ENCODE measurements at places on chromosomes 1 and 21.

GRCh38 chr1:224107282-224107625, 6.7 kb upstream of the FBXO28 start:
- DNase-seq: no peak

- no peak for DNase-seq
These were observed 60.0 kb upstream of the NTPCR start for GRCh38 chr1:232890340-232890943.

GRCh38 chr1:67582625-67583461, 102.2 kb upstream of the GADD45A start:
- no peak for DNase-seq

DNA sequence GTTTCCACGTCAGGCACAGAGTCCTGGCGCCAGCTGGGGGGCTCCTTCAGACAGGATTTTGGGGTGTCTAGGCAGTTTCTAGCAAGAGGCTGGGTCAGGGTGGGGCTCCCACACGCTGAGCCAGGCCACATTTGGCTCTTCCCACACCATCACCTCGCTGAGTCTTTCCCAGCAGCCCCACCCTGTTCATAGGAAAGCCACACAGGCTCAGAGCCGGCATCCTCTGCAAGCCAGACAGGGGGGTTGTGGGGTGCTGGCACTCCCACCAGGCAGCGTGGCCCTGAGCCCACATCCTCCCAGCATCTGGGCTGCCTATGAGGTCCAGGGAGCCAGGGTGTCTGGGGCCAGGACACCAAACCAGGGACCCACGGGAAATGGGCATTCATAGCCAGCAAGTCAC, 2.8 kb upstream of the GPR153 start:
- DNase-seq: no peak

DNA sequence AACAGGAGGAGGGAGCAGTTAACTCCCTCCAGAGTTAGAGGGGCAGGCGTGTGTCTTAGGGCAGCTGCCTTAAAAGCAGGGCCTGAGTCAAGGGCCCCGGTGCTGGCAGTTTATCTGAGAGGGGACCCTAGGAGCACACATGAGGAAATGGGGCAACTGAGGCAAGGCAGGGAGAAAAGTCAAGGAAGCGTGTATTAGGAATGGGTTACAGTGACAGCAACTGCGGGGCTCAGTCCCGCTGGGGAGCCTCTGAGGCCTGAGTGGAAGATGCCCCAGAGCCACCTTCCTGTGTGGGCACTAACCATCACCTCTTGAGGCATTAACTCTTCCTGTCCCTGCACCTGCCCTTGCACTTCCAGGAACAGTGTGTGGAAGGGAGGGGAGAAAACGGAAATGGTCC, 276.3 kb downstream of the MATN1 start:
- DNase-seq: no peak

DNA sequence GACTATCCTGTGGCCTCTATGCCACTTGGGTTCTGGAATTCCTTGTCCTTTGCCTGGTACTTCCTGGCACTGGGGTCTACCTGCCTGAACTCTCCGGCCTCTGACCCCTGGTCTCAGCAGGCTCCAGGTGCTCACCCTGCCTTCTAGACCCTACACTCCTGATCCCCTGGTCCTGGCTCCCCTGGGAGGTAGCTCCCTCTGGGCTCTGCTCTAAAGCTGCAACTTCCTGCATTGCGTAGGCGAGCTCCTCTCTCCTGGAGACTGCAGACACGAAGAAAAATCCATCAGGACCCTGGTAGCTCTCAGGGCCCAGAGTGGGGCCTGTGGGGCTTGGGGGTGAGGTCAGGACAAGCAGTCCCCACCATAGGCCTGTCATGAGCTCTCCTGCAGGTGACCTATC, 7.8 kb upstream of the PLEKHG5 start:
- DNase-seq: no peak

DNA sequence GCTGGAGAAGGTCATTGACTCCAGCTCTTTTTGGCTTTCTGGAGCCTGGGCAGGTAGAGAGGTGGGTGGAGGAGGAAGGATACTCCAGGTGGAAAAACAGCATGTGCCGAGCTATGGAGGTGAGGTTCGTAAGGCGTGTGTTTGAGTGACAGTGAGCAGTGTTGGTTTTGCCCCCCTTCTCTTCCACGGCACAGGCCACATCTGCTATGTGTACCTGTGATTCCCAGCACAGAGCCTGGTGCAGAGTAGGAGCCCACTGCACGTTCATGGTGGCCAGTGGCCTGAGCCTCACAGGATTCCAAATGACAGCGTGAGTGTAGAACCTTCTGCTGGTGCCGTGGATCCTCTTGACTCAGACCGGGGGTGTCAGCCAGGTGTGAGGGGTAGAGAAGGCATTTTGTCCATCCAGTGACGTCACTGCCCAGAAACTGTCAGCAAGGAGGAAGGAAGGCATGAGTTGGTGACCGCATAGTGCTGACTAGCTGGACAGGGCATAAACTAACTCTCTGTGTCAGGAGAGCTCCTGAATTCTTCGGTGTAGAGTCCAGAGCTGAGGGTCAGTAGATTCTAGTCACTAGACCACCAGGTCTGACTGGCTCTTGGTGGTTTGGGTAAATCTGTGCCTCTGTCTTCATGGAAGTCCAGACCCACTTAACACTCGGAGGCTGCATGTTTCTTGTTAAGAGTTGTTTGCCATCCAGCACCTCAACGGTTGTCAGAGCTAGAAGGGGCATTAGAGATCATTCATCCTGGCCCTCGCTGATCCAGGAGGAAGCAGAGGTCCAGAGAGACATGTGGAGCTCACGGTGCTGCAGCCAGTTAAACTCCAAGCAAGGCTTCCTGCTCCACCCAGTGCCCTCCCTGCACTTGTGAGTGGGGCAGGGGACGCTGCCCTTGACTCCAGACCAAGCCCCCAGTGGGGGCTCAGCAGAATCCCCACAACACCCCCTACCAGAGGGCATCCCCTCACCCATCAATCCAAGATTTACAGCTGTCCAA, 3.8 kb downstream of the QSOX1 start:
- DNase-seq: no peak

DNA sequence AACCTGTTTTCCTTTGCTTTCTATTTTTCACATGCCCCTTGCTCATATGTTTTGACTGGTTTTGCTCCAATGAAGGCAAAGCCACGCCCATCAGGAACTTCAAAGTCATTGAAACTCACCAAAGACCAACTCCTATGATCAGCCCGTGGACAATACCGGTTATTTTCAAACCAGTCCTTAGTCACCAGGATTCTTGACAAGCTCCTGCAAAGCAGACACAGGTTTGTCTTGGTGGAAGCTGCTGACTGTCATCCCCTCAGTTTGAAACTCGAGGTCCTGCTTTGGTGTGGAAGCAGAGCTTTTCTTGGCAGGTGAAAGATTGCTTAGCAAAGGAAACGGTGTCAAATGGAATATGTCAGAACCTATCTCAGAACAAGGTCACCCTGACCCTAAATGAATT, 384.7 kb upstream of the CXADR start:
- no peak for DNase-seq

- DNase-seq: no peak
These were observed 316.0 kb downstream of the LMO4 start for GRCh38 chr1:87644579-87645190.

- no peak for DNase-seq
These were observed 339 bp downstream of the LHX4 start for GRCh38 chr1:180230416-180230790.

DNA sequence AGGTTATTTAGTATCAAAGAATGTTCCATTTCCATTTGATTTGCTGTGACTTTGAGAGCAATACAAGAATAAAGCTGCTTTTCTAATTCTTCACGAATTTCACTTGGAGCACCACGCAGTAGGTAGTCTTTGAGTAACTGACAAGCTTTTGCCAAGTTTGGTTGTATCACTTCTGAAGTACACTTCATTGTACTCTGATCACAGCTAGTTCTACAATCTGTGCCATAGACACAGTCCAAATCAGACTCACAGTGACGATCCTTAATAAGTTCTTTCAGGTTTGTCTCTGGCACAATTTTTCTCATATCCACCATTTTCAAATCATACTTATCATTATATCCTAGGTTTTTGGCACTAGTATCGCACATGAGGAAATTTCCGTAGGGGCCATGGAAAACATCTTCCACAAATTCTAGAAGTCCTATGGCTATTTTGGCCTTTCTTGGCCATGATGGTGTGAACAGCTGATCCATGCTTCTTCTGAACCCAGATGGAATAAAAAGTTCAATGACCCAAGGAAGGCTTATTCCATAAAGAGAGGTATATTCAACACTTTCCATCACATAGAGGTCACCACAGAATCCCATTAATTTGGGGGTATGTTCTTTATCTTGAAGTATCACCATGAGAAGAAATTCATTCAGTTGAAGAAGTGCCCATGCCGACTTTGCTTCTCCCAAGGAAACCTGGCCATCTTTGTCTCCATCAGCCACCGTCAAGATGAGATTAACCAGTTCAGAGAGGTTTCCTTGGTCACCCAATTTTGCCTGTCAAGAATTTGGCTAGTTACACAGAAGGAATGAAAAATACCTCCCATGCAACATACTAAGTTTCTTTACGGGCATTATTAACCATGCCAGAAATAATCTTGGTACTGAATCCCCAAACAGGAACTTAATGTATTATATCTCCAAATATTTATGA, 11.9 kb downstream of the RPL5 start:
- no peak for DNase-seq

- no peak for DNase-seq
These were observed 12.6 kb upstream of the RCSD1 start for GRCh38 chr1:167617153-167618147.

Measured in T-helper 1 cell (primary cell).